ENCODE measurements at places on chromosomes 5 and 9.

DNA sequence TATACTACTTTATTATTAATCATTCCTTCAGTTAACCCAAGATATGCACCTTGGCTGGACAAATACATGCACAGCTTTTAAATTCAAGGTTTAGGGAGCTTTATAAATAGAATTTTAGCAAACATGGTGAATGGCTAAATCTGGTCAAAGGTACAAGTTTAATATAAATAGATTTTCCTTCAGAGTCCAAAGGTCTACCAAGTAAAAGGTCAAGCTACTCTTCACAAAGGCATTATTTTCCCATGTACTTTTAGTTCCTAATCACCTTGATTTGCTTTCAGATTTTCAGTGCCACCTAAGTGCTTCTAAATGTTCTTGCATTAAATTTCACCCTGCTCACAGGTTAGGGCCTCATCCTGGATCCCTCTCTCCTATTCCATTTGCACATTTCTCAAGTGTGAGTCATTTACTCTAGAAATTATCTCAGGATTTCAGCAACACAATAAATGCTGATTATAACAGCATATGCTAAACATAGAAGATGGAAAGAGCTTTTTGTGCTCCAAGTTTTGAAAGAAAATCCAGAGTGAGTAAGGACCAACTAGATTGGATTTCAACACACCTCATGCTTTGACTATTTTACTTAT lies 459.4 kb upstream of the ITGA1 start:
- no peak for DNase-seq

- no peak for DNase-seq
These were observed at the start of gene ESM1 for GRCh38 chr5:54985301-54986268. Gene ESM1 (minus strand): TSS chr5:54985593. CDS start chr5:54985517, 76 bp downstream.

- DNase-seq, result no peak
These were observed 27.1 kb downstream of the LHX6 start for GRCh38 chr9:122201641-122202040.

DNA sequence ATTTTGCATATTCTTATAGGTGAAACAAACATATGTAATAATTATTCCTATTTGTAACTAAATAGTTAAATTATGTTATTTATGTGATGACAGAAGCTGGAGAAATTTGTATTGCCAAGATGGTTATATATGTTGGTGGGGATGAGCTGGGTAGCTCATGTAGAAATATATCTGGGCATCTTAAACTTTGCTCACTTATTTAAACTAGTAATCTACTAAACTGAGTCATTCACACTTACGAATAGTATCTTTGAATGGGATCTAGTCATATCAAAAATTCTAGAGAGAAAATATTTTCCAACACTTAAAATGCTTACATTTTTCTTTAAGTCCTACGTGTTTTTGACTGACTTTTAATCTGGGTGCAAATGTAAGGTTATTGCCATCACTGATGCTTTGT lies 44.6 kb upstream of the EIF4EBP3 start:
- DNase-seq, result no peak

GRCh38 chr5:151562019-151562707 lies 29.0 kb downstream of the FAT2 start:
- DNase-seq, result no peak

GRCh38 chr5:180251141-180251540 lies 40.7 kb downstream of the MAPK9 start:
- DNase-seq, result no peak

DNA sequence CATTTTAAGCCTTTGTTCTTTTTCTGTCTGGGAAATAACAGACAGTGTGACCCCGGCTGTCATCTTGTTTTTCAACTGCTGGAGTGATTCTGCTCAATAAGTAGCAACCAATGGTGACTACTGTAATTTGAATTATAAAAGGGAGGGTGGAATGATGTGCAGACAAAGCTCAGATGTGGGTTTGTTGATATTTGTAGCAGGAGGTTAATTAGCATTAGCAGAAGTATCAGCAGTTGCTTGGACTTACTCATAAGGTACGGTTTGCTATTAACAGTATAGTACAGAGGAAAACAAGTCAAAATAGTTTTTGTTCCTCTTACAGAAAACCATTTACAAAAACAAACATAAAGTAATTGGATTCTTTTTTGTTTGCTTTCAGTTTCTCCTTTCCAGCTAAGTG lies 140.4 kb downstream of the TUSC1 start:
- no peak for DNase-seq

GRCh38 chr5:20300110-20300509 lies 312.1 kb upstream of the CDH18 start:
- no peak for DNase-seq

GRCh38 chr5:117681431-117682254 lies 1107.0 kb upstream of the SEMA6A start:
- no peak for DNase-seq

DNA sequence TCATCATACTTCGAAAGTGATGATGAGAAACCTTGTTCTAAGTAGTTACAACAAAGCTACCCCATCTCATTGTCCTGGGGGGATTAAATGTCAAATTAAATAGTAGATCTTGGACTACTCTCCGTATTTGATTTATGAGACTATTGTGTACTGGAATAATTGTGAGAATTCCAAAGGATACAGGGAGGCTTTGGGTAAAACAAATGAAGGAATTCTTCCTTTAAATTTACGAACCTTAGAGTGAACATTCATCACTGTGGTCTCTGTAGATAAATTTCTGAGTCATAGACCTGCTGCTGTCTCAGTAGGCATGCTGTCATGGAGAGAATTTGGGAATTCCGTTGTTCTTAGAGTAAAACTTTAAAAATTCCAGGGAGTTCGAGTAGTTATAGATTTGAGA lies 836.2 kb downstream of the DNAH5 start:
- DNase-seq, result no peak

DNA sequence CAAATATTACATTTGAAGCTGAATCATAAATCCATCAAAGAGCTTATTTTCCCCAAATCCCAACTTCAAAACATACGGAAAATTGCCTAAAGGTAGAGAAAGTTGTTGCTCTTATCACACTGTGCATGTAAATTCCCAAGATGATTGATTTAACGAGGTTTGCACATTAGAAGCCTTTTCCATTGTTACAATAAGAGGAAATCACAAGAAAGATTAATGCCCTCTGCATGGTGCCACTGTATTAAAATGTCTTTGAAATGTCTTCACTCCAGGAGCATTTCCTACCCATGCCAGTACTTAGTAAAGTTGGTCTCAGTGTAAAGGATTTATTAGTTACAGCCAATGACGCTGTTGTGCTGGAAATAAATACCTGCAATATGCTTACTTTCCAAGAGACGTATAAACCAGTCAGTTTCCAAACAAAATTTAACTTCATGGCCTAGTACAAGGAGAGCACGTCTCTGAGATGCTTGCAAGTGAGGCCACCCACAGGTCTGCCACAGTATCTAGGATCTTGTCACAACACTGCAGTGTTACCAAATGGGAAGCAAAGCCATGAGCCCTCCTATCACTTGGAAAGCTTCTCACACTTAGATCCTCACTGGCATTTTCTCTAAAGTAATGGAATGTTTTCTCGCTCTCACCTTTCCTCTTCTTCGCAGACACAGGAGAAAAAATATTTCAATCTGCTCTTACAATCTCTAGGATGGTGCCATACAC lies 112.4 kb downstream of the CETN3 start:
- DNase-seq, result no peak

- no peak for DNase-seq
These were observed 156.6 kb downstream of the AOPEP start for GRCh38 chr9:94882966-94883641.

DNA sequence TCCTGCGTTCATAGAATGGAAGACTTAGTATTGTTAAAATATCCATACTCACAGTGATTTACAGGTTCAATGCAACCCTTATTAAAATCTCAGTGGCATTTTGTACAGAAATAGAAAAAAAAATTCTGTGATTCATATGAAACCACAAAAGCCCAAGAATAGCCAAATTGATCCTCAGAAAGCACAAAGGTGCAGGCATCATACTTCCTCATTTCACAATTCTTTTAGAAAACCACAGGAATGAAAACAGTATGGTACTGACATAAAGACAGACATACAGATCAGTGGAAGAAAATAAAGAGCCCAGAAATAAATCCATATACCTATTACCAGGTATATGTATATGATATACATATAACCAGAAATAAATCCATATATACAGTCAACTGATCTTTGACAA lies 86.8 kb upstream of the MEGF10 start:
- DNase-seq, result no peak

DNA sequence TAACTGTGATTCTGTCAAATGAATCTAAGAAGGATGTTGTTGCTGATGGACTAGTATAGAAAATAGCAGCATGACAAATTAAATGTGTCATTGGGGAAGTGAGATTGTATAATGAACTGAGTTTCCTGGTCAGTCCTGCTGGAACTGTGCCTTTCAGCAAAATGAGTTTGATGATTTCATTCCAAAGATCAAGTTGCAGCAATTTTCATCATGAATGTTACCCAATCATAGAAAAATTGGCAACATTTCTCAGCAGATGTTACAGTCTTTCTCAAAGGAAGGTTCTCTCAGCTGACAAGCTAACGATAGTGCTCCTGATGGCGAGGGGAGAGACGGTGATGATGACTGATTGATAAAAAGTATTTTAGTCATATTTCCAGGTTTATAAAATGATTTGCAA lies 10.7 kb downstream of the PCDHAC2 start:
- DNase-seq, result no peak

DNA sequence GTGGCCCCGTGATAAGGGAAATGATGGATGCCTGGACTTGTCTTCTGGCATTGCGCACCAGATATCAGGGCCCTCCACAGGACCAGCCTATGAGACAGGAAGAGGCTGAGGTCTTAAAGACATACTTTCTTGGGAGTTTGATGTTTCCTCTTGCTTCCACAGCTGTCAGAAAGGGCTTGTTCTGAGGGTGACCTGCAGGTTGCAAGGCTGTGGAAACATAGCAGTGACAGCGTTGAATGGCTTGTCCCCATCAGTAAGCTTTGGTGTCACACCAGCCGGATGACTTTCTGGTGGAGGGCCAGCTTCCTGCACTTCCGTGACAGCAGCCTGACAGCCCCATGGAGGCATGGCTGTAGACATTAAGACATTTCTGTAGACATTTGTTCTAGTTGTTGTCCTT lies 143.2 kb downstream of the C9orf152 start:
- DNase-seq, result no peak

DNA sequence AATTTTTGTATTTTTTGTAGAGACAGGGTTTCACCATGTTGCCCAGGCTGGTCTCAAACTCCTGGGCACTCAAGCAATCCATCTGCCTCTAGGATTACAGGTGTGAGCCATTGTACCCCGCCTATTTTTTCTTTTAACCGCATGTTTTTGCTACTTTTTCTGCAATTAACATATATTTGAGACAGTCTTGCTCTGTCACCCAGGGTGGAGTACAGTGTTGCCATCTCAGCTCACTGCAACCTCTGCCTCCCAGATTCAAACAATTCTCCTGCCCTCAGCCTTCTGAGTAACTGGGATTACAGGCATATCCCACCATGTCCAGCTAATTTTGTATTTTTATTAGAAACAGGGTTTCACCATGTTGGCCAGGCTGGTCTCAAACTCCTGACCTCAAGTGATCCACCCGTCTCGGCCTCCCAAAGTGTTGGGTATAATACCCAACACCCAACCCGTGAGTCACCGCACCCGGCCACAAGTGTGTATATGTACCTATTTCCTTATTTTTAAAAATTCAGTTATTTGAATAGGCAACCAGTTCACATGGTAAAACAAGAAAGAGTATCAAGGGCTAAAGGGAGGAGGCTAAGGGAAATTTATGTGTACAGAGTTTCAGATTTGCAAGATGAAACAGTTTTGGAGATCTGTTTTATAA lies 13.3 kb downstream of the PHAX start:
- no peak for DNase-seq

DNA sequence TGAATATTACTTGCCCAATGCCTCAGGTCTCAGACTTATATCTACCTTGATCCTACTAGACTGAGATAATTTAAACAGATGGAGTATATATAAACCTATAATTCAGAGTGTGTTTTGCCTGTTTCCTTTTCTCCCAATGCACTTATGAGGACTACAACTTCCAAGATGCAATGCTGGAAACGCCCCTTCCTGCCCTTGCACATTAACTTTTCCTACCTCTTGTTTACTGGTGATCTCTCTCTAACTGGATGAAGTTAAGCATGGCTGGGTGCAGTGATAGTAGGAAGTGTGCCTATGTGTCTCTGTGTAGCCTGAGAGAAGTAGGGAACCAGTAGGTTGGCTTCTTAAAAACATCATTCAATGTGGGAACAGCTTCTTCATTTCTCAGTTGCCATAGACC lies 115.2 kb downstream of the SVEP1 start:
- no peak for DNase-seq

DNA sequence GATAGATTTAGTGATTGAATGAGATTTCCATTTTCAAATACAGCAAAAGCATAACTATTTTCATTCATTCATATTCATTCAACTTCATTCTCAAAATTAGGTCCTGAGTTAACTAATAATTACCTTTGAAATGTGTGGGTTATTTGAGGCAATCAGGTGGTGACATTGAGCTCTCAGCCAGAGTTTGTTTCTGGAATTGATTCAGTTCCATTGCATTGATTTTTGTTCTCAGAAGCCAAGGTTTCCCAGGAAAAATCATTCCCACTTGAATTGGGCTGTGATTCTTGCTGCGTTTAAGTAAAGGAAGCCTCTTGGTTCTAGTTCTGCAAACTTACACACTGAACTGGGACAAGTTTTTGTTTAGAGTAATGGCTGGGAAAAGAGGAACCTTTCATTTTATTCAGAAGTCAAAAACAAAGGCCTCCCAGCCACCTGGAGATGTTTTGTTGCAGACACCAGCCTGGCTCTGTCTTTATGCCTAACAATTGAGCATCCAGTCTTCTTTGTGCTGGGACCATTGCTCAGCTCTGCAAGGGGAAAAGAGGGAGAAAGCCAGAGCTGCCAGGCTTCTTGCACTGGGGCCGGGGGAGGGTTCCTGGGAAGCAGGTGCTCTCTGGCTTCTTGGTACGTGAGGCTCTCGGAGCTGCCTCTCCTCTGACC lies 198.6 kb downstream of the TRIO start:
- no peak for DNase-seq

DNA sequence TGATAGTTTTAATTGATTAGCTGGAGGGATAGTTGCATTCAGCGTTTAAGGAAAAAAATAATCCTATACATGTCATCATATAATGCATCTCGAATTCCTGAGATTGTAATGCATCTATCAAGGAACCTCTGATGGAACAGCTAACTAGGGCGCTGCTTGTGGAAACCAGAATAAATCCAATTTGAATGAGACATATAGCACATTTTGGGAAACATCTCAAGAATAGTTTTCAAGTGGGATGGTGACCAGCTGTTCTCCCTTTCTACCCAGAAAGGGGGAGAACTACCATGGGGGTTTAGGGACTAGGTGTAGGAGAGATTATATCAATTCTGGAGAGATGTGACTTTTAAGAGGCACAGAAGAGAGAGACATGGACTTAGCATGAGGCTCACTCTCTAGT lies 319.3 kb upstream of the BRINP1 start:
- DNase-seq, result no peak

DNA sequence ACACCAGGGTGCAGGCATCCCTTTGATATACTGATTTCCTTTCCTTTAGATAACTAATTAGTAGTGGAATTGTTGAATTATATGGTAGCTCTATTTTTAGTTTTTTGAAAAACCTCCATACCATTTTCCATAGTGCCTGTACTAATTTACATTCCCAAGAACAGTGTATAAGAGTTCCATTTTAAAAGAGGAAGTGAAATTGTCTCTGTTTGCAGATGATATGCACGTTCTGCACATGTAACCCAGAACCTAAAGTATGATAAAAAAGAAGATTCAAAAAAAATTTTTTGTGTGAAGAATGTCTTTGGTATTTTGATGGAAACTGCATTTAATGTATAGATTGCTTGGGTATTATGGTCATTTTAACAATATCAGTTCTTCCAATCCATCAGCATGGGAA lies 424.0 kb upstream of the CCNH start:
- no peak for DNase-seq
